Aorta (tissue), 5 donors: ENCODE measurements at places on chromosomes 3 and 15. TPM values are rescaled to one million over a fixed set of nuclear protein-coding genes. Genes with fewer than 3 reads are reported as not detected.

The CYP1A2 gene
- not detected for total RNA-seq

The KBTBD13 gene
- 1.5 TPM for total RNA-seq

The TUBGCP4 gene
- 14.6 TPM for total RNA-seq

The OR5AC2 gene
- not detected for total RNA-seq

The ADPRH gene
- 13.6 TPM for total RNA-seq

The ROPN1B gene
- total RNA-seq: not detected

- H3K27ac ChIP-seq: no peak overlapping the region
- no peaks in the 10 kb centered on the region for H3K4me1 ChIP-seq
- no peak for DNase-seq
Observed at GRCh38 chr3:170331143-170331542, 26.4 kb upstream of the SKIL start.

GRCh38 chr3:128936341-128936740, 56.9 kb downstream of the ACAD9 start:
- no peaks in the 10 kb centered on the region for H3K36me3 ChIP-seq
- no peaks in the 10 kb centered on the region for H3K4me1 ChIP-seq
- H3K4me3 ChIP-seq: no peak overlapping the region
- DNase-seq: no peak
- H3K27ac ChIP-seq: no peak overlapping the region

DNA sequence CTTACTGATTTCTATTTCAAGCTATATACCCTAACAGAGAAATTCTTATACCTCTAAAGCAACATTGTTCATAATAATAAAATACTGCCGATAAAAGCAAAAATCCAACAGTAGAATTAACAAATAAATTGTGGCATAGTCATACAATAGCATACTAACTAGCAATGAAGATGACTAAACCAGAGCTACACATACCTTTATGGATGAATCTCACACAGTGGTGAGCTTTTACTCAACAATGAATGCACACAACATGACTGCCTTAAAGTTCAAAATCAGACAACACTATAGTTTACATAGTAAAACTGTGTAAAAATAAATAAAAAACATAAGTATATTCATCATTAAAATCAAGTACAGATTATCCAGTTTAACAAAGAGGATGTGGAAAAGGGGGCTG, 99.1 kb downstream of the NR1I2 start:
- no peak overlapping the region for H3K27ac ChIP-seq
- DNase-seq: no peak
- no peak overlapping the region for H3K4me3 ChIP-seq
- no peaks in the 10 kb centered on the region for H3K27me3 ChIP-seq
- H3K36me3 ChIP-seq: peaks cover 2% of the 10 kb centered on the region
- H3K4me1 ChIP-seq: no peaks in the 10 kb centered on the region

GRCh38 chr3:64341296-64341695, 116.0 kb upstream of the PRICKLE2 start:
- H3K36me3 ChIP-seq: no peaks in the 10 kb centered on the region
- H3K4me1 ChIP-seq: no peaks in the 10 kb centered on the region
- no peaks in the 10 kb centered on the region for H3K27me3 ChIP-seq
- no peak overlapping the region for H3K4me3 ChIP-seq
- DNase-seq: no peak

DNA sequence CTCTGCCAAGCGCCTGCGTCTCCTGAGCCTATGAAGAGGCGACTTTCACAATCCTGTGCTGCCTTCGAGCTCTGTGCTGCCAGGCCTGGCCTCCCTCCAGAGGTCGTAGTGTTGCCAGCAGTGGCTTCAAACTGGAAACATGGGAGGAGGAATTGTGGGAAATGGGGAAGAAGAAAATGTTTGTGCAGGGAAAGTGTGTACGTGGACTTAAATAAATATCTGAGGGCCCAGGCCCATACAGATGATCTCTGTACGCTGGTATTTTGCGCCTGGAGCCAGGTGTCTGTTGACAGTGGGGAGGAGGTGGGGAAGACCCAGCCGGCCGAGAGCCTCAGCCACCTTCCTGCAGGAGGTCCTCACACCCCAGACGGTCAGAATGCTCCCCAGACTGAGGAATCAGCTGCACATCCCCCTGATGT, 44.6 kb downstream of the ZBTB38 start:
- peaks cover 6% of the 10 kb centered on the region for H3K36me3 ChIP-seq
- H3K4me1 ChIP-seq: peaks cover 4% of the 10 kb centered on the region
- DNase-seq: peak; percentile 96
- H3K27ac ChIP-seq: peak overlapping the region; percentile 89

GRCh38 chr3:142693136-142693853, 30.5 kb upstream of the TRPC1 start:
- DNase-seq: no peak
- H3K4me3 ChIP-seq: no peak overlapping the region
- no peaks in the 10 kb centered on the region for H3K4me1 ChIP-seq
- no peaks in the 10 kb centered on the region for H3K36me3 ChIP-seq

DNA sequence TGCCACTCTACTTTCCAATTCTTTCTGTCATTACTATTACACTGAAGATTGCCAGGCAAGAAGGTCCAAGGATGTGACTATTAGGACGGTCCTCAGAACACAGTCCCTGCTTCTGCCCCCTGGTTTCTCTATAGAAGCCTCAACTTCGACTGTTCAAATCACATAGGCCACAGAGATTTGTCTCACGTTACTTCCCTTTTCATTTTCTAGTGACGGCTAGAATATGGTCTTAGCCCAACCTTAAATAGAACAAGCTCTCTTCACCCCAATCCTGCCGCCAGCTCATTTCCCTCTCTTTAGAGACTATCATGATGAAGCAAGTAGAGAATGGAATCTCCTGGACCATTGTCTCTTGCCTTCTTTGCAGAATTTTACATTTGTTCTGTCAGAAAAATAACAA, 84.9 kb downstream of the TIGIT start:
- peaks cover 4% of the 10 kb centered on the region for H3K4me1 ChIP-seq
- peaks cover 4% of the 10 kb centered on the region for H3K36me3 ChIP-seq
- H3K27ac ChIP-seq: no peak overlapping the region
- DNase-seq: no peak

GRCh38 chr3:59990915-59991314, 941.1 kb upstream of the CFAP20DC start:
- H3K27me3 ChIP-seq: no peaks in the 10 kb centered on the region
- H3K36me3 ChIP-seq: no peaks in the 10 kb centered on the region
- H3K4me1 ChIP-seq: no peaks in the 10 kb centered on the region
- no peak overlapping the region for H3K4me3 ChIP-seq

DNA sequence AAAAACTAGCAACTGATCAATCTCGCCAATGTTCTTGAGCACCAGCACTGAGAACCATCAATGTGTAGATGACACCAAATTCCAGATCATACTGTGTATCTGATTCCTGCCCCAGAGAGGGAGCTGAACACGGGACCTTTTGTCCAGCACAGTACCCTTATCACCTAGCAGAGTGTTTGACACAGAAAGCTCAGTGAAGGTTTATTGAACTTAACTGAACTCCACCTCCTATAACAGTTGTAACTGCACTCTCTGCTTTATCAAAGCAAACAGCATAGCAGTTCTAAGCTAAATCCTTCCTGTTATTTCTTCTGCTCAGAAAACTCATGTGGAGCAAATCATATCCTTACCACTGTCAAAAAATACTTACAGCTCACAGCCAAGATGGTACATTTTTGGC, 183.4 kb upstream of the SLCO3A1 start:
- no peaks in the 10 kb centered on the region for H3K4me1 ChIP-seq
- DNase-seq: no peak
- H3K27me3 ChIP-seq: no peaks in the 10 kb centered on the region

- no peak for DNase-seq
- no peak overlapping the region for H3K27ac ChIP-seq
- H3K4me1 ChIP-seq: no peaks in the 10 kb centered on the region
- H3K36me3 ChIP-seq: no peaks in the 10 kb centered on the region
- H3K4me3 ChIP-seq: no peak overlapping the region
Observed at GRCh38 chr3:142958707-142959106, 4.8 kb downstream of the PAQR9 start.

DNA sequence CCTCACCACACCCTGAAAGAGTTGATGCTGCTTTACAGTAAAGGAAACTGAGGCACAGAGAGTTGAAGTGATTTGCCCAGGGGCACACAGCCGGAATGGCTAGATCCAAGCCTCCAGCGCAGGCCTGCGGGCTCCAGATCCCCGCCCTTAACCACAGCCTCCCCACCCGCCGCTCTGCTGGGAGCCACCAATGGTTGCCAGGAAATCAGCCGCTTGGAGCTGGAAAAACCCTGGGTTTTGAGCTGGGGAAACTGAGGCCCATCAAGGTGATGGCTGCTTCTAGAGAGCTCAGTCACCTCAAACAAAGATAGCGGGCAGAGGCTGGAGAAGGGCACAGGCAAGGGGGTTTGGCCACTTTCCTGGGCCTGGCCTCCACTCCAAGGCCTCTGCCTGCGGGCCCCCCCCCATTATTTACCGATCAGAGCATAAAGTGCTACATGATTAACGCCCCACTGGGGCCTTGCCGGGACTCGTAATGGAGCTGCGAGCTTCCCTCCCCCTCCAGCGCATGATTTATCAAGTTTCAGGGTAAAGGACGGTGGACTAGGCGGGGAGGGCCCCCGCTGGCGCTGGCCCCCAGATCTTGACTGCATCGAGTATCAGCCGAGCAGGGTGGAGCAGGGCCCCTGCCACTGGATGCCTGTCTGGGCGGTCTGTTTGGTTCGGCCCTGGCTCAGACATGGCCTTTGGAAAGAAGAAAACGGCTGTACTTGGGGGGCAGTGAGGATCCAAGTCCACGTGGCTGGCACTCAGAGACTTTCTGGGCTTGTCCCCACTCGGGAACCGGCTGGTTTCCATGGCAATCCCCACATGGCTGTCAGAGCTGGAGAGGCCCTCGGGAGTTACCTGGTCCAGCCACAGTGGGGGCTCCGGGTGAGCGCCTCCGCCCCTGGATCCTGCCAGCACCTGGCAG, 9.1 kb downstream of the PLXND1 start:
- no peaks in the 10 kb centered on the region for H3K36me3 ChIP-seq
- H3K4me3 ChIP-seq: no peak overlapping the region
- DNase-seq: no peak
- no peaks in the 10 kb centered on the region for H3K27me3 ChIP-seq
